ENCODE measurements at places on chromosomes 3 and 15.

GRCh38 chr3:136075811-136076210 lies 110.3 kb downstream of the PPP2R3A start:
- no peak for DNase-seq

- DNase-seq, result no peak
Observed at GRCh38 chr15:91885714-91886270, 32.3 kb downstream of the SLCO3A1 start.

DNA sequence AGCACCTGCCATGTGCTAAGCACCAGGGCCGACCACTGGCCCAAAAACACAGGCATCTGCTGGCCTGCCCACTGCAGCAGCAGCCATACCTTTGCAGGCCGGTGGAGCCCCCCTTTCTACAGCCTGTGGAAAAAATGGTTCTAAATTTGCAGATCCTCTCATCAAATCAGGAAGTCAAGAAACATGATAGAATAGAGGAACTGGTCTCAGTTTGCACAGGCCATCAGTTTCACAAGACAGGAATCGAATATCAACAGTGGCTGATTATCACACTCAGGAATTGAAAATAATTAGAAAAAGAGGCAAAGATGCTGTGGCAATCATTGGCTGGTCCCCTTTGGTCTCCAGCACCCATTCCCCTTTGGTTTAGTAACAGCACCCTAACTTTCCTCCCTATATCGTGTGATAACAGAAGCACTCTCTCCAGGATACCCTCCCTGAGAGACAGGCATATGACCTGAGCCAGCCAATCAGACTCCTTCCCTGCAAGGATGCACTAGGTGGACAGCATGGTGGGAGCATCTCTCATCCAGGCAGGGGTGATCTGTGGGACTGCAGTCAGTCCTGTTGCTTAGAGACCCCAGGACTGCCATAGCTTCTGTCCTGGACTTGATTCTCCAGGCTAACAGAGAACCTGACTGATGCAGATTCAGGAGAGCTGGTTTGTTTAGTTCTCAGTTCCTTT lies 3.5 kb upstream of the PAK6 start:
- DNase-seq, result no peak

DNA sequence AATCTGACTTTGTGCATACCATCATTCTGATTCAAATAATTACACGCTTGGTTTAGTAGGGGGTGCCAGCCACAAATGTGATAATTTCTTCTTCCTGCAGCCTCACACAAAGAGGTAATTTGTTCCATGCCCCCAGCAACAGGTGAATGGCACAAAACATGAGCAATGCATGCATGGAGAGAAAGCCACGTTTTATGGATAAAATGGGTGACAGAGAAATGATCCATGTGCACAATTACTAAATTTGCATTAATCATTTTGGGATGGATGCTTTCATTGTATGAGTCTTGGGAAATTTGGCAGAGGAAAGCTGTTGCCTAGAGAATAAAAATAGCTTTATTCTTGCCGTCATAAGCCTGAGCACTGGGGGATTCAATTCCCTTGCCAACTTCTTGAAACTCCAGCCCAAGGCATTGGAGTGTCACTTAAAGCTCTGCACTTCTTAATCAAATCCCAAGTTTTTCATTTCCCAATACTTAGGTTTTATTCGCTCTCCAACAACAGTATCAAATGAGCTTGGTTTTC lies 411.6 kb downstream of the GBE1 start:
- DNase-seq, result no peak

GRCh38 chr3:56758539-56758981 lies 43.2 kb downstream of the ARHGEF3 start:
- DNase-seq, result peak; percentile 64

DNA sequence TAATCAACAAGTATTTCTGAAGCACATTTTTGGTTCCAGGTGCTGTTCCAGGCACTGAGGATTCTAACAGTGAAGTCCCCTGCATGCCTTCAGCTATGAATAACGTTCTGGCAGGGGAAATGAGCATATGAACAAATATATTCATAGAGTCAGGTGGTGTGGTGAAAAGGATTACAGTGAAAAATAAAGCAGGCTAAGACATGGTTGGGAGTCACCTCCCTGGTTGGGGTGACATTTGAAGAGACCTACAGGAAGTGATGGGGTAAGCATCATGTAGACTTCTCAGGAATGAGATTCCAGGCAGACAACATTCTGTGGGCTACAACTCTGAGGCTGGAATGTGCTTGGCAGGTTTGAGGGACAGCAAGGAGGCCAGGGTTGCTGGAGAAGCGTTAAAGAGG lies 15.0 kb downstream of the FRMD4B start:
- no peak for DNase-seq

DNA sequence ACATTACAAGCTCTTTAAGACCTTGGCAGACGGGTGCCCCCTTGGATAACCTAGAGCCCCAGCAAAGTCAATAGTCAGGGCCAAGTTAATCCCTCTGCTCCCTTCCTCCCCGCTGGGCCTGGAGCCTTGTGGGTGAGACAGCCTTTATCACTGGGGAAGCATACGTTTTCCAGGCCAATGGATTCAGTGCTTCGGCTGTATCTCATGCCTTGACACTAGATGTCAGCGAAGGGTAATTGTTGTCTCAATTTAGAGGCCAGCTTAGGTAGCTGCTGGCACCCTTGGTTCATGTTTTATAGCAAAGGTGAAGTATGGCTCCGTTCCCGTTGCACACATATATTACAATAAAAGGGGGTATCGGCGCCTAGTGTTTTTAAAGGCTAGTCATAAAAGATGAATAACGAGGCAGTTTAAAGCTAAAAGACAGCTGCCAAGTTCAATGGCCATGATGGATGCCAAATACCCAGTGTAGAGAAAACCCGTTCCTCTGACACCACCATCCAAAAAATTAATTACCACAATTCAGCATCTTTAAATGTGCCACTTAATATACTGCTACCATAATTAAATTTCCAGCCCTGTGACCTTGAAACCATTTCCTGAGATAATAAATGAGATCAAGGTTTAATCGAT lies 52.3 kb upstream of the BNIP2 start:
- DNase-seq, result no peak

GRCh38 chr3:121863801-121864200 lies 28.8 kb downstream of the EAF2 start:
- no peak for DNase-seq

GRCh38 chr3:30538791-30539190 lies 67.6 kb upstream of the TGFBR2 start:
- DNase-seq, result no peak

GRCh38 chr3:143351895-143352608 lies 232.5 kb downstream of the CHST2 start:
- no peak for DNase-seq

DNA sequence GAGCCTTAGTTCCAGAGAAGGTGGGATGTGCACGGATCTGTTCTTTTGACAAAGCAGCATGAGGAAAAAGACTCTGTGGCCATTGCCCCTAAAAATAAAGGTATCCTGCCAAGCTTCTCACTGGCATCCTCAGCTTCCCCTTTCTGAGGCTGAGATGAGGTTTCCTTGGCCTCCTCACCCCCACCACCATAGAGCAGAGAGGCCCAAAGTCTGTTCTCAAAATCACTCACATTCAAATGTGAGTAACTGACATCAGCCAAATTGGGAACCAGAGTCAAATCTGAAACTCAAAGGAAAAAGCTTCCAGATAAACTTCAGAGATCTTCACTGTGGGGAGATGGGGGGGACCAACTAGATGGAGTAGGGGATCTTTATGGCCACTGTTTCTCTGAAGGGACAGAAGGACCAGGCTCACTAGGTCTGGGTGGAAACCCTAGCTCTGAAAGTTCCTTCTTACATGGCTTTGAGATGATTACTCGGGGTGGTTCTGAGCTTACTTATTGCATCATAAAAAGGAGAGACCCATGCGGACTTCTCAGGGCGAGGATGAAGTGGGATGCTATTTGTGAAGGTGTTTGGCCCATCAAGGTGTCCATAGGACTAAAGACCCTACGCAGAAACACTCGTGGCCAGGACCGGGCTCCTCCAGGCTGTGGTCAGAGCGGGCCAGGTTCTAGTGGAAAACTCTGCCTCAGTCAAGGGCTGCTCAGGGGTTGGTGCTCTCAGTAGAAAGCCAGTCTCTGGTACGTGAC lies 61.5 kb upstream of the MEF2A start:
- no peak for DNase-seq

- DNase-seq, result no peak
Observed at GRCh38 chr3:191135175-191135574, 63.9 kb upstream of the OSTN start.

- DNase-seq, result peak; percentile 27
Observed at GRCh38 chr3:77039606-77040171, at the start of gene ROBO2. Gene ROBO2, plus strand, starts transcription at chr3:77040099. Its CDS starts 687 bp downstream, at chr3:77040786.

DNA sequence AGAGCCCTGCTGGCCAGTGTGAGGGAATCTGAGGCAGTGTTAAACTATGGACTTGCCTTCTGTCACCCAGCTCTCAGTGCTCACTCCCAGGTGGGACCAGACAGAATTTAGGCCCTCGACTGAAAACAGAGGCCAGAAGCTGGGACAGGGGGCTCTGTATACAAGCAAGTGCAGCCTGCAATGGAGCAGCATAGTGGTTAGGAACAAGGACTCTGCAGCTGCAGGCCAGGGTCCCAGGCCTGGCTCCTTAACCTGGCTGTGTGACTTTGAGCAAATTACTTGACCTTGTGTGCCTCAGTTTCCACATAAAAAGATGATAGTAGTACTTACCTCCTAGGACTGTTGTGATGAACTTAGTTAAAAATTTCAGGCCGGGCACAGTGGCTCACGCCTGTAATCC lies 39.8 kb downstream of the CMTM7 start:
- DNase-seq, result no peak

Measured in LoVo (cell line).